ENCODE measurements at places on chromosomes 7 and 10.

- DNase-seq = no peak
These were observed 666 bp downstream of the SMKR1 start for GRCh38 chr7:129502708-129503685.

GRCh38 chr7:154383045-154383444 lies 330.8 kb downstream of the DPP6 start:
- no peak for DNase-seq

DNA sequence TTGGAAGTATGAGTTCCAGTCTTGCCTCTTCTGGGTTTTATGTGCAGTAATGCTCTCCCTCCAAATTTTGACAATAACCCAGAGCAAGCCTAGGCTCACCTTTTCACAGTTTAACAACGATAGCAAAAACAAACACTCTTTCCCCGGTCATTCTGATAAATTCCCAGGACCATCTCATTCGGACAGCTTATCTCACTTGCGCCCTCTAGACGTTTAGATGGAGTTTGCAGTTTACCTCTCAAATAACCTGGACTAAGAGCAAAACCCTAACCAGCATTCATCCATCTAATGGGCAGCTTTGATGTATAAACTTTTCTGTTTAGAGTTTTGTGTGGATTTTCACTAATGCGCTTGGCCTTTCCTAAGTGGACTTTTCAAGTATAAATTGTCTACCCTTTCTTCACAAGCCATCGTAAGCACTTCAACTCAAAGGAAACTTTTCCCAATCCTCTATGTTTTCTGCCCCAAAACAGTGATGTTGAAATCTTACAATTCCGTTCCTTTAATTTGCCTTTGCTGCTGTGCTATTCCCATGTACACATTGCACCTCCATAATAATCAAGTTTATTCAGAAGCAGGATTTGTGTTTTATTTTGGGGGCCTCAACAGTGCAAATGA lies 114.9 kb downstream of the HDAC9 start:
- no peak for DNase-seq

DNA sequence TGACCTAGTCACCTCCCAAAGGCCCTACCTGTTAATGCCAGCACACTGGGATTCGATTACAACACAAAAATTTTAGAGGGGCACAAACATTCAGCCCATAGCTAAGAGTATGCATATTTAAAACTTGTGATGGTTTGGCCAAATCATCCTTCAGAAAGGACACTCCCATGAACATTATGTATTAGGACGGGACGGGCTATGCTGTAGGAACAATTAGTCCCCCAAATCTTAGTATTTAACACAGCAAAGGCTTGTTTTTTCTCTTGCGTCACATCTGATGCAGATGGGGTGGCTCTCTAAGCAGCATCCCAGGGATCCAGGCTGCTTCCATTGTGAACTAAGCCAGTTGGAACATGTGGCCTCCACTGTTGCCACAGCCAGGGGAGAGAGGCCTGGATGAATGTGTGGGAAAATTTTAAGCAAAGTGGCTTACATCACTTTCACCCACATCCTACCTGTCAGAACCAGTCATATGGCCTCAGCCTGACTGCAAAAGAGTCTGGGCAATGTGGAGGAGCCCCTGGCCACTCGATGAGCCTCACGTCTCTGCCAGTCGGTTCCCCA lies 26.6 kb downstream of the CHST3 start:
- no peak for DNase-seq

GRCh38 chr7:151624246-151624928 lies 104.7 kb upstream of the RHEB start:
- DNase-seq = no peak

DNA sequence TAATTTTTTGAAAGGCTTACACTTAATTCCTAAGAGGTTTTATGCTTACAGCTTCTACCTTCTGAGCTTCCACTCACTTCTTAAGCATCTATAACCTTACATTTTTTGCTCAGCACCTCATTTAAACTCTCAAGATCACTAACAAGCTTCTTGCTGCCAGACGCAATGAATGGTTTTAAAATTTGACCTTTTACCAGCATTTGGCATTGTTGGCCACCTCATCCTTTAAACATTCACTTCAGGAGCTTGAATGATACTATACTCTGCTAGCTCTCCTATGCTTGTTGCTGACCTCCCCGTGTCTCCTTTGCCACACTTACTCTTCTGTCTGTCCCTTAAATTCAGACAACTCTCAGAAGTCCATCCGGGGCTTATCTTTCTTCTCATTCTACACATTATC lies 37.7 kb upstream of the ODAD2 start:
- DNase-seq = no peak

DNA sequence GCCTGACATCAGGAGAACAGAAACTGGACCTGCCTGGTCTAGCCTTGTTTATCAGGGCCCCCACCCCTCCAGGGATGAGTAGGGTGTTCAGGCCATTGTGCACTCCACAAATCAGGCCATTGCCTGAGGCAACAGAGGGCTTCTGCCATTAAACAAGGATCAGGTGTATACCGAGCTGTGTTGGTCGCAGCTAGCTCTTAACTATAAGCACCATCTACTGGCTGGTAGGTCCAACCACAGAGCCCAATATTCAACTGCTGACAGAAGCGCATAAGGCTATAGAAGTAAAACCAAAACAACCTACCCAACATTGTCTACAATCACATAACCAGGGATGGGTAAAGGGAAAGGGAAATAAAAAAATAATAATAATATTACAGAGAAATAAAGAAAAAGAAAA lies 451.7 kb upstream of the TEX47 start:
- DNase-seq = no peak

- no peak for DNase-seq
These were observed 146.6 kb upstream of the AUTS2 start for GRCh38 chr7:69451715-69452114.

GRCh38 chr7:37330775-37331174 lies 117.9 kb downstream of the ELMO1 start:
- no peak for DNase-seq

GRCh38 chr7:104862719-104863118 lies 151.3 kb upstream of the KMT2E start:
- DNase-seq = no peak

GRCh38 chr10:25747084-25747483 lies 186.9 kb upstream of the MYO3A start:
- DNase-seq = no peak

- no peak for DNase-seq
These were observed 37.6 kb downstream of the MICU1 start for GRCh38 chr10:72588266-72588665.

- no peak for DNase-seq
These were observed 69.0 kb downstream of the SEPTIN7 start for GRCh38 chr7:35869810-35870209.

- no peak for DNase-seq
These were observed 6.4 kb downstream of the TMEM120A start for GRCh38 chr7:75987805-75988567.

GRCh38 chr10:29377333-29377961 lies 88.6 kb downstream of the LYZL1 start:
- DNase-seq = no peak

DNA sequence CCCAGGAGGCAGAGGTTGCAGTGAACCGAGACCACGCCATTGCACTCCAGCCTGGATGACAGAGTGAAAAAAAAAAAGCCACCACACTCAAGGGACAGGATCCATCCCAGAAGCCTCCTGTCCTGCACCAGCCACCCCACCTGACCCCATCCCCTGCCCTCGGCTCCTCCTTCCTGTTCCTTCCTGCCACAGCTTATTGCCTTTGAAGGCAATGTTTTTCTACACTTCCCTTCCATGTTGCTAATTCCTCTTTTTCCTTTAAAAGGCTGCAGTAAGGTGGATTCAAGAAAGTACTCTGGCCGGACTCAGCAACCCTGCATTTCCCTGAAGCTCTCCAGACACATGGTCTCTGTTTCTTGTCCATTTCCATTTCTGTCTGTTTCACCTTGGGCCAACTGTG lies 80.9 kb downstream of the FAM171A1 start:
- DNase-seq = no peak

- DNase-seq = no peak
These were observed 27.9 kb upstream of the COL1A2 start for GRCh38 chr7:94366832-94367231.

DNA sequence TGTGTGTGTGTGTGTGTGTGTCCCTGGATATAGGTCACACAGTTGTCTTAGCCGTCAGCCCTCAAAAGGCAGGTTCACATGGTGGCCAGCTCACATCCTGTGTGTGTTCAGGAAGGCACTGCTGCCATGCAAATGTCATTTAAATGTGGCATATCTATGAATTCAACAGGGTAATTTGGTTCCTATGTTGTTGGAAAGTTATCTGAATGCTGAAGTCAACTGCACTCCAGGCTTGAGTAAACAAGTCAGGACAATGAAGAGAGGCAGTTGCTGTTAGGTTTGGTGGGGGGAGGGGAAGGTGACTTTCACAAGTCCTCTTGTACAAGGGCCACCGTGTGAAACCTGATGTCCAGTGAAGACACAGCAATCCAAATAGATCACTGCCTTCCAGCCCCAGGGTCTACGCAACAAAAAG lies 61.1 kb downstream of the PTPRE start:
- no peak for DNase-seq

- no peak for DNase-seq
These were observed 407 bp downstream of the ELOVL3 start for GRCh38 chr10:102226542-102226870.

GRCh38 chr10:79027147-79028055 lies 41.4 kb upstream of the ZMIZ1 start:
- DNase-seq = no peak

GRCh38 chr7:98785929-98786571 lies 83.8 kb downstream of the TMEM130 start:
- no peak for DNase-seq

DNA sequence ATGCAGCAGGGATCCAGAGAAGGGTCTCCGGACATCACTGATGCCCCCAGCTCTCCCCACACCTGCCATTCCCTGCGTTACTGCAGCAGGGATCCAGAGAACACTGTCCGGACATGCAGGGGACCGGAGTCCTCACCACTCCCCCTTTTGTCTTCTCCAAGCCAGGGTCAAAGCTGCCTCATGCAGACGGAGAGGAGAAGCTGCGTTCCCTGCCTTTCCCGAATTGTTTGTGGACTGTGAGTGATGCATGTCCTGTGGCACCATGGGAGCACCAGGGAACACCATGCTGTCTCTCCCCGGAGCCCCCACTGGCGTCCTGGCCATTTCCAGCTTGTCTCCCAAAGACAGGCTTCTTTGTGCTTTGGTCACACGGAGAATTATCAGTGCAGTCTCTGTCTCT lies 599.7 kb downstream of the PTPRN2 start:
- no peak for DNase-seq

GRCh38 chr10:130472236-130472635 lies 336.0 kb downstream of the GLRX3 start:
- DNase-seq = no peak

Data from activated CD4-positive, alpha-beta T cell treated with anti-CD3 and anti-CD28 coated beads for 1 hour (primary cell).